Posterior cingulate gyrus (tissue), 11 donors: ENCODE measurements at places on chromosomes 4 and X.

GRCh38 chrX:68665502-68665901, 18.0 kb downstream of the STARD8 start:
- DNase-seq: no peak

GRCh38 chr4:124783847-124784246, 71.3 kb upstream of the ANKRD50 start:
- DNase-seq: no peak

DNA sequence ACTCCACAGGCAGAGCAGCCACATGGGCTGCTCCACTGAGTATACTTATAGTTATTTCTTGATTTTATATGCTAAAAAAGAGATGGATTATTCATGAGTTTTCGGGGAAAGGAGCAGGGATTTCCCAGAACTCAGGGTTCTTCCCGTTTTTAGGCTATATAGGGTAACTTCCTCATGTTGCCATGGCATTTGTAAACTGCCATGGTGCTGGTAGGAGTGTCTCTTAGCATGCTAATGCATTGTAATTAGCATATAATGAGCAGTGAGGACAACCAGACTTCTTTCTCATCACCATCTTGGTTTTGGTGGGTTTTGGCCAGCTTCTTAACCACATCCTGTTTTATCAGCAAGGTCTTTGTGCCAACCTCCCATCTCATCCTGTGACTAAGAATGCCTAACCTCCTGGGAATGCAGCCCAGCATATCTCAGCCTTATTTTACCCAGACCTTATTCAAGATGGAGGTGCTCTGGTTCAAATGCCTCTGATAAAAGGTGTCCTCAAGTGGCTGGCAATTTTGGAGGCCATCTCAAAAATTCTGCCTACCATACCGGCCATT, 213.0 kb upstream of the VEGFC start:
- no peak for DNase-seq

- DNase-seq: no peak
Measured at GRCh38 chr4:3310301-3311094, 17.7 kb downstream of the RGS12 start.
